ENCODE measurements at places on chromosomes 5 and 9.

DNA sequence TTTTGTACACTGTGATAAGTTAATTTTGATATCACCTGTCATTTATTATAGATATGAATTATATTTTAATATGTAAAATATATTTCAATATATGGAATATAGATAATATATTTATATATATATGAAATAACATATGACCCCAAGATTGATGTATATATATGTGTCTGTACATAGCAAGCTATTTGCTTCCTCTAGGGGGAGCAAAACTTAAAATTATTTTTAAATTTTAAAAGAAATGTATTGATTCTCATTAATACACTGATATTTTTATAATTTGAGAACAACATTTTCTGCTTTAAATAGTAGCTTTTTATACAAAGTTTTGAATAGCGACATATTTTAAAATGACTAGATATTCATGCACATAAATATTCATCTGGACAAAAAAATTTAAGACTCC is 272.0 kb downstream of the DMRTA1 start:
- no peak for DNase-seq

- no peak for DNase-seq
These were observed 76.4 kb downstream of the EHMT1 start for GRCh38 chr9:137694962-137695875.

DNA sequence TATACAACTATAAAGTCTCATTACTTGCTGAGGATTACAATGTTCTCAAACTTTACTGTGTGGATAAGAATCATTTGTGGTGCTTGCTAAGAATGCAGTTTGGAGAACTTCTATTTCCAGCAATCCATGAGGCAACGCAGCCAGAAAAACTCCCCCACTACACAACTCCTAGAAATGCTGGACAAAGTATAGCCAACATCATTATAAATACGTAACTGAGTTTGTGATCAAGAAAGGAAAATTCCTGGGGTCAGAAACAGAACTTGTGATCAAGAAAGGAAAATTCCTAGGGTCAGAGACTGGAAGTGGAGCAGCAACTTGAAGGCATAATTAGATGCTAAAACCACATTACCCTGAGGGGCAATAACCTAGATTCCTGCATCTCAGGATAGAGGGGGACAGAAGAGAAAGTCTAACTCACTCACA is 81.1 kb downstream of the MAT2B start:
- DNase-seq, result no peak

DNA sequence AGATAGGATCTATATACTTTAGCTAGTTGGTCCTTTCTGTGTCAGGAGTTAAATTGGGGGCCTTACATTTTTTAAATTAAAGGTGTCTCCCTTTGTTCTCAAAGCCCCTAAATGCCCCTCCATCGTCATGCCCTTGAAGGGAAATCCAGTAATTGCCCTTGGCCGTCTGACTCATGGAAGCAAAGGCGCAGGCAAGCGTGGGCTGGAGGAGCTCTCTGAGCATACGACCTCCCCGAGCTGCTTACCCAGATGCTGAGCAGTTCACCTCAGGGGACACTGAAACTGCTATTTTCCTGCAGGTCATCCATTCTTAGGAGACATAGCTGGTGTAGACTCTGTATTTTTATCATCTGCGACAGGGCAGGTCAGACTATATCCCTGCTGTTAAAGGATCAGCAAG is 23.0 kb downstream of the PCSK1 start:
- no peak for DNase-seq

DNA sequence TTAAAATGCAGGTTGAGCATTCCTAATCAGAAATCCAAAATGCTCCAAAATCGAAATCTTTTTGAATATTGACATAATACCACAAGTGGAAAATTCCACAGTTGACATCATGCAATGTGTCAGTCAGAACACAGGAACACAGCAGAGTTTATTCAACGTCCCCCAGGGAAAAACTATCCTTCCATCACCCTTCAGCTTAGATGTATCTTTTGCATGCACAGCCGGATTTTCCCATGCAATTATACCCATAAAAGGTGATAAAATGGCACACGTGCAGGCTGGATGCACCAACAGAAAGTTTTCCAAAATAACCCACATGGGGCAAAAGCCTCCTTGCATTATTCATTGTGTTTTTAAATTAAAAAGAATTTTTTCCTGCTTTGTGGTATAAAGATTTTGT is 71.2 kb downstream of the RAB24 start:
- no peak for DNase-seq
